ENCODE measurements at places on chromosomes 2 and 18. TPM values are rescaled to one million over a fixed set of nuclear protein-coding genes. Genes with fewer than 3 reads are reported as not detected.
A peak's percentile ranks its signal among the peaks of the same experiment; 100 is the strongest.

- H3K4me1 ChIP-seq = no peaks in the 10 kb centered on the region
- no peaks in the 10 kb centered on the region for H3K27me3 ChIP-seq
- no peak for DNase-seq
- no peaks in the 10 kb centered on the region for H3K36me3 ChIP-seq
- no peak overlapping the region for H3K27ac ChIP-seq
Observed at GRCh38 chr2:108061439-108062042, 75.2 kb downstream of the SLC5A7 start.

DNA sequence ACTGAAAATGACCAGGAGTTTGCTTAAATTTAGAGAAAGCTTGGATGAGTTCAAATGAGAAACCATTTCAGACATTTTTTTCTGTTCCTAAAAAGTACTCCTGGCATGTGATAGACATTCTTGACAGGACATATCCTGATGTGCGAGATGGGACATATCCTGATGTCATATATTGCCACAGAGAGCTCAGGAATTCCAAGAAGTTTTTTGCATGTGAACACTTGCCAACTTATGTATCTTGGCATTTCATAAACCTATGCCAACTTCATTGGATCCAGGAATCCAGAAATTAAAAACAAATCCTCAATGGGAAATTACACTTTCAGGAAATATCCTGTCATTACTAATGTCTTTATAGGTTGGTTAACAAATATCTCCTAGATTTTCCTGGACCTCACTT lies 2.9 kb upstream of the SERPINB3 start:
- H3K4me1 ChIP-seq = no peaks in the 10 kb centered on the region
- H3K27me3 ChIP-seq = no peaks in the 10 kb centered on the region
- H3K36me3 ChIP-seq = no peaks in the 10 kb centered on the region
- no peak for DNase-seq
- no peak overlapping the region for H3K27ac ChIP-seq

DNA sequence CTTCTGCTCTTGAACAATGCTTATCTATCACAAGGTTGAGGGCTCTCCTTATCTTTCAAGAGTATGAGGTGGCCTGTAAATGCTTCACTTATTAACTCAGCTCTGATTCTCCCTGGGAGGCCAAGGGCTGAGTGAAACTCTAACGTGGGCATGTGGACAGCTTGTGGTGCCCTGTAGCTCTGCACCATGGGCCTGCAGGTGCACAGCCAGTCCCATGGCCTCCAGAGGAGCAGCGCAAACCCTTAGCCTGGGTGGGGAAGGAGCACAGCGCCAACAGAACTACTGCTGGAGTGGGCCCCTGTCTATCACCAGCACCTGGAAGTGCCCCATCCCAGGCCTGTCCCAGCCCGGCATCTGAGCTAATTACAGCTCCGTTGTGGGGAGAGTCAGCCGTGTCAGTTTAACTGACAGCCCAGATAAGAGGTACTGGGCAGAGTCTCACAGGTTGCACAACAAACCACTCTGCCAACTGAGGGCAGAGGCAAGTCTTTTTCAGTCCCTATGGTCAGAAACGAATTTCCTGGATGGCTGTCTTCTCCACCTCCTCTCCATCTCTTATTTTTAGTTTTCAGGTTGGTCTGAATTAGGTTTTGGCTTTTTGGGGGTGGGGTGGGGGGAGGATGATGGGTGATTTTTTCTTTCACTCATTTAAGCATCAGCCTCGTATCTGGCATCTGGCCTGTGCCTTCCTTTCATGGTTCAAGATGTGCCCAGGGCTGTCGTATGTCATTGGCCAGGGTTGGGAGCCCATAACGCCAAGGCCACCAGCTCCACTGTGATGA lies 219.5 kb downstream of the BCL2 start:
- H3K36me3 ChIP-seq = no peaks in the 10 kb centered on the region
- peak overlapping the region; percentile 10 for H3K4me3 ChIP-seq
- no peaks in the 10 kb centered on the region for H3K27me3 ChIP-seq
- peaks cover 39% of the 10 kb centered on the region for H3K4me1 ChIP-seq
- no peak overlapping the region for H3K27ac ChIP-seq

- peak overlapping the region; percentile 95 for H3K27ac ChIP-seq
- H3K4me3 ChIP-seq = no peak overlapping the region
- DNase-seq = peak; percentile 36
- no peaks in the 10 kb centered on the region for H3K27me3 ChIP-seq
Observed at GRCh38 chr18:24398540-24398939, 916 bp upstream of the OSBPL1A start.

The UGT1A5 gene
- polyA plus RNA-seq = not detected

The KIDINS220 gene
- polyA plus RNA-seq = 26.3 TPM
